ENCODE measurements at places on chromosomes 2 and 18.

- no peak for DNase-seq
Observed at GRCh38 chr2:227455200-227455599, 16.8 kb upstream of the AGFG1 start.

GRCh38 chr2:193331676-193332075 lies 1136.9 kb upstream of the TMEFF2 start:
- no peak for DNase-seq

- no peak for DNase-seq
Observed at GRCh38 chr2:69721022-69721421, 20.9 kb upstream of the ANXA4 start.

DNA sequence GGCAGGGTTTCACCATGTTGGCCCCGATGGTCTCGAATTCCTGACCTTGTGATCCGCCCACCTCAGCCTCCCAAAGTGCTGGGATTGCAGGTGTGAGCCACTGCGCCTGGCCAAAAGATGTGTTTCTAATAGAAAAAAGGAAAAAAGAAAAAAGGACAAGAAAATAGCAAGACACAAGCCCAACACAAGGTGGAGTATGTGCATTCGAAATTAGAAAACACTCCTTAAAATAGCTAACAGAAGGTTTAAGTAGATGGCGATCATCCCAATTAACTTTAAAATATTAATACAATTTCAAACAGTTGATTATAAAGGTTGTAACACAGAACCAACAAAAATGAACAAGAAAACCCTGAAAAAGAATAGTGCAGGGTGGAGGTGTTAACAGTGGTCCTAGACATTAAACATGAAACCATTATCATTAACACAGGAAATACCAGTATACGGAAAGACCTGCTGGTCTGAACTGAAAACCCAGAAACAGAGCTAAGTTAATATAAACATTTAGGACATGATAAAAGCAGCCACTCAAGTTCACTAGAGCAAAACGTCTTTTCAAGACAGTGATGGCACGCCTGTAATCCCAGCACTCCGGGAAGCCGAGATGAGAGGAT lies 57.9 kb downstream of the HDLBP start:
- DNase-seq, result no peak

DNA sequence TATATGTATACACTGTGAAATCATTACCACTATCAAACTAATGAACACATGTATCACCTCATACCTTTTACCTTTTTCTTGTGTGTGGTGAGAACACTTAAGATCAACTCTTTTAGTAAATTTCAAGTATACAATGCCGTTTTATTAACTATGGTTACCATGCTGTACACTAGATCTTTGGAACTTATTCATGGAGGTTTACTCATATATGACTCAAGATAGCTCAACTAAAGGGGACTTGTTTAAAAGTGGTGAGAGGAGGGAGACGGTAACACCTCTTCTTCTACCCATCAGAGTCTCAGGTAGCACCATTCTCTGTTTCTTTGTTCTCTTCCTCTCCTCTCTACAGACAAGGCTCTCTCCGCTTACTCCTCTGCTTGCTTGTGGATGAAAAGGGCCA lies 36.1 kb upstream of the TMEM178A start:
- DNase-seq, result no peak

DNA sequence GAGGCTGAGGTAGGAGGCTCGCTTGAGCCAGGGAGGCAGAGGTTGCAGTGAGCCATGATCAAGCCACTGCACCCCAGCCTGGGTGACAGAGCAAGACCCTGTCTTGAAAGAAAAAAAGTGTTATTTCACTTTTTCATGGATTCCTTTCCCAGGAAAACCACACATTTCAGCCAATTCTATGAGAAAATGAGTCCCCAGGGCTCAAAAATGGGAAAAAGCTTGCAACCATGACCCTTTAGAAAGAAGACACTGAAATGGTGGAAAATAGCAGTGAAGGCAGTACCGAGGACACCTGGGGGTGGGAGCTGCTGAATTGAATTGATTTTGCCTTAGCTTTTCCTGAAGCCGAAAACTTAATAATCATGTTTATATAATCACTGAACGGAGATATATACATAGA lies 284.2 kb upstream of the HDAC4 start:
- no peak for DNase-seq

GRCh38 chr2:174888646-174889271 lies 116.4 kb downstream of the CHN1 start:
- DNase-seq, result peak; percentile 4

DNA sequence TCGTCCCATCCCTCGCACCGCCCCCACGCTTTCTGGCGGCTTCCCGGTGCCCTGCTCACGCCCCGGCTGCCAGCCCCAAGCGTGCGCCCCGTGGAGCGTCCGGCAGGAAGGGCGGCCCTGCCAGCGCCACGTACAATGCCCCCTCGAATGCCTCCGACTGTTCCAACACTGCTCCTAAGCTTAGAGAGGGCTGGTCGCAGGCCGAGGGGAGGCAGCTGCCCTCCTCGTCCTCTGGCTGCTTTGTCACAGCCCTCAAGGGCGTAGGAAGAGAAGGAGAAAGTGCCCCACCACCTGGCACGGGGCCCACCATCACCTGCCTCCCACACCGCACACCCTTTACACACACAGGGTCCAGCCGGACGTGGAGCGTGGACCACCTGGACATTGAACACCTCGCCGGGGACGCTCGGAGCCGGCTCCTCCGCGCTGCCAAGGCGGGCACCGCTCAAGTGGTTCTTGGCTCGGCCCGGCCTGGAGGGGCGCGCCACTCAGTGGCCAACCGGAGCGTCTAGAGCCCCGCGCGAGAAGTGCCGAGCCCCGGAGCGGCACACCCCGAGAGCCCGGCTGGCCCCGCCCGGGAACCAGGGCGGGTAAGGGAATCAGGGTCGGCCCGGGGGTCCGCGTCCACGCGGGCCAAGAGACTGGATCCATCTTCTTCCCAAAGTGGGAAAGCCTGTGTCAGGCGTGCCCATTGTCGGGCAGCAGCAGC lies 830 bp downstream of the DNER start:
- DNase-seq, result no peak

GRCh38 chr2:44767691-44768090 lies 173.8 kb upstream of the SIX3 start:
- no peak for DNase-seq
